Endothelial cell of coronary artery (primary cell): ENCODE measurements at places on chromosomes 4 and X. TPM values are rescaled to one million over a fixed set of nuclear protein-coding genes. Genes with fewer than 3 reads are reported as not detected.

The MAP7D2 gene
- 0.36 TPM in 1 of 2 replicates, not detected in the other for total RNA-seq

The SSX2B gene
- not detected in 2 replicates for total RNA-seq

The GASK1B gene
- total RNA-seq: 54.5 and 99.3 TPM in 2 replicates

The GAGE1 gene
- total RNA-seq: not detected in 2 replicates

The MSX1 gene
- total RNA-seq: 3.5 and 3.6 TPM in 2 replicates

The WAS gene
- 0.09 and 0.18 TPM in 2 replicates for total RNA-seq

The CLGN gene
- 0.09 and 0.54 TPM in 2 replicates for total RNA-seq

The DOK7 gene
- not detected in 2 replicates for total RNA-seq

The NCBP2L gene
- not detected in 2 replicates for total RNA-seq

The STATH gene
- total RNA-seq: not detected in 2 replicates

The SSX4B gene
- not detected in 2 replicates for total RNA-seq

The AFM gene
- total RNA-seq: not detected in 2 replicates

The RCHY1 gene
- total RNA-seq: 33.9 and 45.5 TPM in 2 replicates

The ANXA3 gene
- 219 and 338 TPM in 2 replicates for total RNA-seq

The MAGEA1 gene
- total RNA-seq: not detected in 2 replicates

The SPINK2 gene
- not detected in 2 replicates for total RNA-seq

The DDIT4L gene
- total RNA-seq: 1.4 and 5.4 TPM in 2 replicates

The ESX1 gene
- total RNA-seq: not detected in 2 replicates

The CFAP47 gene
- total RNA-seq: not detected in 2 replicates

The SSX4 gene
- total RNA-seq: not detected in 2 replicates

The SORCS2 gene
- total RNA-seq: under 0.01 and 0.66 TPM in 2 replicates

The SRPX2 gene
- 95.5 and 151 TPM in 2 replicates for total RNA-seq

The ITGB1BP2 gene
- 1.5 and 2.1 TPM in 2 replicates for total RNA-seq

The CT47B1 gene
- total RNA-seq: not detected in 2 replicates

The METAP1 gene
- total RNA-seq: 24.7 and 30.3 TPM in 2 replicates

The GYPE gene
- 0.19 TPM in 1 of 2 replicates, not detected in the other for total RNA-seq

The USP26 gene
- not detected in 2 replicates for total RNA-seq

The AFP gene
- total RNA-seq: 1.0 TPM in 1 of 2 replicates, not detected in the other

The CASK gene
- total RNA-seq: 19.4 and 23.4 TPM in 2 replicates

The GAB1 gene
- total RNA-seq: 8.3 and 9.4 TPM in 2 replicates

The SHISA3 gene
- total RNA-seq: 3.9 and 12.1 TPM in 2 replicates

The VGLL1 gene
- total RNA-seq: not detected in 2 replicates

The OCRL gene
- total RNA-seq: 13.2 and 17.2 TPM in 2 replicates

The RPS6KA6 gene
- 0.19 and 0.99 TPM in 2 replicates for total RNA-seq

The BGN gene
- 16.6 and 71.1 TPM in 2 replicates for total RNA-seq

The MTMR8 gene
- 0.18 TPM in 1 of 2 replicates, not detected in the other for total RNA-seq

The HPGDS gene
- not detected in 2 replicates for total RNA-seq

The FGG gene
- not detected in 2 replicates for total RNA-seq

The TEX13C gene
- not detected in 2 replicates for total RNA-seq

The MFAP3L gene
- total RNA-seq: 0.36 and 1.4 TPM in 2 replicates

The PABPC1L2A gene
- not detected in 2 replicates for total RNA-seq

The GPR78 gene
- 0.09 TPM in 1 of 2 replicates, not detected in the other for total RNA-seq

The CCDC110 gene
- total RNA-seq: 0.36 and 0.75 TPM in 2 replicates

The BEX2 gene
- total RNA-seq: 0.27 and 0.38 TPM in 2 replicates

The RNF175 gene
- total RNA-seq: not detected in 2 replicates

The ZNF711 gene
- total RNA-seq: 1.5 and 1.7 TPM in 2 replicates

The INTS12 gene
- total RNA-seq: 14.2 and 15.1 TPM in 2 replicates
